HFFc6 (cell line): ENCODE measurements at places on chromosomes 4 and X.

DNA sequence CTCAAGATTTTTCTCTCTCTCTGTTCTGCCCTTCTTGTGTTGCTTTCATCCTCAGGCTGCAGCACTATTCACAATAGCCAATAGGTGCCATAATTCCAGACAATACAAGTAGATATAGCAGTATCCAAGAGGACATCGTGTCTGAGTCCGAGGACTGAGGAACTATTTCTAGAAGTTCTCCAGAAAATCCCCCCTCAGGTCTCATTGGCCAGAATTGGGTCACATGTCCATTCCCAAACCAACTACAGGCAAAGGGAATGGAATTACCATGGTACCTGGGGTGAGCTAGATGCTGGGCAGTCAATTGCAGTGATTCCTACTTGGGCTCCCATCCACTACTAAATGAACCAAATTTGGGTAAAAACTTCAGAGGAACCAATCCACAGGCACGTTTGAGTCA lies 301.9 kb upstream of the RASGEF1B start:
- DNase-seq = no peak

GRCh38 chr4:18194278-18194677 lies 172.7 kb upstream of the LCORL start:
- DNase-seq = no peak

DNA sequence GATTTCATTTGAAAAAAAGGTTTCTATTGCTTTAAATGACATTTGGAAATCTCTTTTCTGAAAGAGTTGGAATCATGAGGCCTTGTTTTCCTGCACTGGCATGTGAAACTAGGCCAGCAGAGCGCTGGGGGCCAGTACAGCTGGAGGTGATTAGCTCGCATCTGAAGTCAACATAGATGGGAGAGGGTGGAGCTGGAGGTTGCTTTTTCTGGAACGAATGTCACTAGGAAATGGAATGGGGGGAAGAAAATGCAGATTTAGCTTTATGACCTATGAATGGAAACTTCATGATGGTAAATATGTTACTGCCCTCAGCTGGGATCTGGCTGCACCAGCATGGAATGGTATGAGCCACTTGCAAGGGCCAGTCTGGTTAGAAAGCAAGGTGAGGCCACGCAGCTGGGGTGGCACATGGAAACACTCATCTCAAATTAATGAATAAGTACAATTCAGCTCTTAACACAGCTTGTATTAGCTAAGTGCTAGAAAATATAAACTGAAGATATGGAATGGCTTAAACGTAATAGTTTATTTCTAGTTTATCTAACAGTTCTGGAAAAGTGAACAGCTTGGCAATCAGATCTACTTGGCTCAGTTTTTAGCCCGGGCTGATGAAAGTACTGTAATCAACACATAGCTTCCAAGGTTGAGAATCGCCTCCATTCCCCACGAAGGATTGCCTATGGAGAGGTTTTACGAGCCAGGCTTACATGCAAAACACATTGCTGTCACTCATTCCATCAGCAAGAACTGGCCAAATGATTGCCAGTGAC lies 32.5 kb downstream of the SLC10A6 start:
- no peak for DNase-seq

DNA sequence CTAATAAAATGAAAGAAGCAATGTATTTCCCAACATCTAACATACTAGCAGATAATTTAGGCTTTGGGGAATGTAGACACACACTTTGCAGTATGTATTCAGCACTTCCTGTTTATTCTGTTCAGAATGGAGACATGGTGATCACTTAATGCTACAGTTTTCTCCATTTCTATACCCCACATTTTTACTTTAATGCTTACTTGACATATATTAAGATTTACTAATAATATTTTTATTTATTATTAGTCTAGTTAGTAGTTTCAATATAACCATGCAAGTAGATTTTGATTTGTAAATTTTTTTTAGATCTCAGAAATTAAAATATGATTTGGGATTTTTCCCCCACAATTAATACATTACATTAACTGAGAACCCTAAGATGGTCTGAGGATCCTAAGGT lies 98.4 kb downstream of the PRSS12 start:
- no peak for DNase-seq

DNA sequence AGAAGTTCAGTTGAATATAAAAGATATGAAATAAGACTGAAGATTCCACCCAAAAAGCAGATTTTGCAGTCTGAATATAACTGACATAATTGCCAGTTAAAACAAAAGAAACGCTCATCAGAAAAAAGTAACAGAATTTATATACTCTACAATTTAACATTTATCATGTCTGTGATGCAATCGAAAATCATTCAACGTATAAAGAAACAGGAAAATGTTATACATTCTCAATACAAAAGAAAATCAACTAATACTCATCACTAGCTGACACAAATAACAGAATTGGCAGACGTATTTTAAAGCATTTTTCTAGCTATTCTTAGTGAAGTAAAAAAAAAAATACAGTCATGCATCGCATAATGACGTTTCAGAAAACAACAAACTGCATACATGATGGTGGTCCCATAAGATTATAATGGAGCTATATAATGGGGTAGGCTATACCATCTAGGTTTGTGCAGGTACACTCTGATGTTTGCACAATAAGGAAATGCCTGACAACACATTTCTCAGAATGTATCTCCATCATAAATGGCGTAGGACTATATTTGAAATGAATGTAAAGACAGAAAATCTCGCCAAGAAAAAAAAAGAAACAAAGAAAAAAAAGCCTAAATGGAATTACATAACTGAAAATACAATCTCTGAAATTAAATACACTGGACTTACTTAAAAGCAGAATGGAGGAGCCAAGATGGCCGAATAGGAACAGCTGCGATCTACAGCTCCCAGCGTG lies 34.3 kb downstream of the OR13H1 start:
- DNase-seq = no peak

- DNase-seq = peak; percentile 9
Measured at GRCh38 chr4:57442831-57443291, 332.7 kb upstream of the IGFBP7 start.

DNA sequence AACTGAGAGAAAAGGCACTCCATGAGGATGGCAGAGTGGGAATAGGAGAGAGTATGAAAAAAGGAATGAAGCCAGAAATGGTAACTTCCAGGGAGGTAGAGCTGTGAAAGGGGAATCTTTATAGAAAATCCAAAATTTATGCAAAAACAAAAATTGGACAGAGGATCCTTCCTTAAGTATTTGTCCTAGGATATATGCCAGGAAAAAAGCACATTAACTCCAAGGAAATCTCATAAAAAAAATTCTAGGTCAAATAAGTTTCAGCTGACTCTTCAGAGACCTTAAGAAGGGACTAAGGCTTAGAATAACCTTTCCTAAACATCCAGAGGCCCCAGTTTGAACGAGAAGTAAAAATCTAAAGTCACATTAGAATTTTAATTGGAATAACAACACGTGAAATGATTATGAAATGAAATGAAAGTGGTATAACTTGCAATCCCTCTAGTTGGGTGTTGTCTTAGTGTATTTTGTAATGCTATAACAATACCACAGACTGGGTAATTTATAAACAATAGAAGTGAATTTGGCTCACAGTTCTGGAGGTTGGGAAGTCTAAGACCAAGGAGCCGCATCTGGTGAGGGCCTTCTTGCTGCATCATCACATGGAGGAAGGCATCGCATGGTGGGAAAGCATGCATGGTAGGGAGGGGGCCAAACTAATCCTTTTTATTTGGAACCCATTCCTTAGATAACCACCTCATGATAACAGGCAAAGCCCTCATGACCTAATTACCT lies 145.4 kb upstream of the RXFP1 start:
- no peak for DNase-seq
